Stimulated activated CD8-positive, alpha-beta memory T cell treated with anti-CD3 and anti-CD28 coated beads, Interleukin-12 subunit alpha, Interleukin-12 subunit beta, amount 100 ng/mL, for 4 hours (primary cell): ENCODE measurements at places on chromosomes 13 and 19.
A peak's percentile ranks its signal among the peaks of the same experiment; 100 is the strongest.

DNA sequence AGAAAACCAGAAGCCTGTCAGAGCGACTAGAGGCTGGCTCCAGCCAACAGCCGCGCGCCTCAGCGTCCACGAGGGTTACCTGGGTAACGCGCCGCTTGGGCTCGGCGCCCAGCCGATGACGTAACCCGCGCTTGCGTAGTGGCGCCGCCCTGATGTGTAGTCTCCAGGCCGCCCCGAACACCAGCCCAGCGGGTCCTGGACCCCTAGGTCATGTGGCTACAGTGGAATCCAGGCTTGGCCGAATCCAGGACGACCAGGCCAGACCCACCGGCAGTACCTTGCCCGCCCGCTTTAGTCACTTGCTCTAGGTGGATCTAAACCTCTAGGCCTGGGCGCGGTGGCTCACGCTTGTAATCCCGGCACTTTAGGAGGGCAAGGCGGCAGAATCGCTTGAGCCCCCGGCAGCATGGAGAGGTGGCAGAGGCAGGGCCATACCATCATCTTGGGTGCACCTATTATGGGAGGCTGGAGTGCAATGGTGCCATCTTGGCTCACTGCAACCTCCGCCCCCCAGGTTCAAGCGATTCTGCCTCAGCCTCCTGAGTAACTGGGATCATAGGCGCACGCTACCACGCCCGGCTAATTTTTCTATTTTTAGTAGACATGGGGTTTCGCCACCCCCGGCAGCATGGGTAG, 7.2 kb upstream of the ZNF606 start:
- peak; percentile 43 for DNase-seq

GRCh38 chr19:39427707-39428106, 8.0 kb downstream of the RPS16 start:
- DNase-seq: no peak

- DNase-seq: no peak
These were observed 19.5 kb downstream of the RASA3 start for GRCh38 chr13:114112826-114113322.

- DNase-seq: no peak
These were observed 66.9 kb downstream of the GJA3 start for GRCh38 chr13:20093951-20094350.

- no peak for DNase-seq
These were observed 624.4 kb upstream of the ARGLU1 start for GRCh38 chr13:107192289-107192688.

GRCh38 chr19:7940841-7941240, 2.6 kb downstream of the TIMM44 start:
- no peak for DNase-seq

GRCh38 chr13:59399513-59399912, 764.2 kb downstream of the DIAPH3 start:
- no peak for DNase-seq

DNA sequence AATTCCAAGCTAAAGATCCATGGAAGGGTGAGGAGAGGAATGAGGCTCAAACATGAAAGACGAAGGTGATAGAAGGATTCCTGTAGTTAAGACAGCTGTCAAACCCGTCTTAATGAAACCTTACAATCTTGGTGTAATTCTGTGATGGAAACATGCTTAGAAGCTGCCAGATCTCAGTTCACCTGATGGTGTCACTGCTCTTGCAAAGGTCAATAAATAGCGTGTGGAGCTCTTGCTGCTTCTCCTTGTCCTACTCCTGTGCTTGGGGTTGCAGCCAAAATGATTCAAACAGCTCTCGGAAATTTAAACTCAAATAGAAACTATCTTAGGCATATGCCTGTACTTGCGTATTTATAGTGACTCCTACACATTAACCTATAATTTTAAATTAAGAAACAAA, 1705.0 kb downstream of the OLFM4 start:
- no peak for DNase-seq

DNA sequence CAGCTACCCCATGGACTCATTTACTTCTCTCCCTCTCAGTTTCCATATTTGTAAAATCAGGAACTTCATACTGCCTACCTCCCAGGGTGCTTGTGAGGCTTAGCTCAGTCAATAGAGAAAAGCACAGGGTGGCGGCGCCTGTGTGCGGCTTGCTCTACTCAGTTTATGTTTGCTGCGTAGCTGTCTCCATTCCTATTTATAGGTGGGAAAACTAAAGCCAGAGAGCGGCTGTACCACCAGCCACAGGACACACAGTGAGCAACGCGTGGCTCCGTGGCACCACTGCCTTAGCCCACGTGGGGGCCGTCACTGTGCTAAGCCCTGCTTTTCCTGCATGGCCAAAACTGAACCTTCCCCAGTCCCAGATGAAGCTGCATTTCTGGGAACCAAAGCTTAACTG, 292.4 kb downstream of the TEX29 start:
- DNase-seq: no peak

DNA sequence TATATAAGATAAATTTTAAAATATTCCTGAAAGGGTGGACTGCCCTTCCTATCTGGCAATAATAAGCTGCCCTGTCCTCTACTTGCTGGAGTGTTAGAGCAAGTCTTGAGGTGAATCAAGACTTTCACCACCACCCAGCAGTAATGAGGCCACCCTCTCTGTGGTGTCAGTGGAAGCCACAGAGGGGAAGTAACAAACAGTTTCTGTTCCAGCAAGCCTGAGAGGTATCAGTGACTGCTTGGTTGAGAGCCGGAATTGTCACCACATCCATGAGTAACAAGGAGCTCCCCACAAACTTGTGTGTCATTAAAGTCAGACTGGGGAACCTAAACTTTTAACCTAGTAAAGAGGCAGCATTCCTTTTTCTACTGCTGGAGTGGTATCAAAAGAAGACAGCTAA, 532.7 kb upstream of the SPRY2 start:
- peak; percentile 3 for DNase-seq
